Sciatic nerve (tissue), 2 donors: ENCODE measurements at places on chromosomes 2 and 18. TPM values are rescaled to one million over a fixed set of nuclear protein-coding genes. Genes with fewer than 3 reads are reported as not detected.

GRCh38 chr18:13570216-13570615 is 156.1 kb downstream of the FAM210A start:
- no peak for DNase-seq

GRCh38 chr18:10850216-10850615 is 299.2 kb downstream of the PIEZO2 start:
- DNase-seq, result no peak

DNA sequence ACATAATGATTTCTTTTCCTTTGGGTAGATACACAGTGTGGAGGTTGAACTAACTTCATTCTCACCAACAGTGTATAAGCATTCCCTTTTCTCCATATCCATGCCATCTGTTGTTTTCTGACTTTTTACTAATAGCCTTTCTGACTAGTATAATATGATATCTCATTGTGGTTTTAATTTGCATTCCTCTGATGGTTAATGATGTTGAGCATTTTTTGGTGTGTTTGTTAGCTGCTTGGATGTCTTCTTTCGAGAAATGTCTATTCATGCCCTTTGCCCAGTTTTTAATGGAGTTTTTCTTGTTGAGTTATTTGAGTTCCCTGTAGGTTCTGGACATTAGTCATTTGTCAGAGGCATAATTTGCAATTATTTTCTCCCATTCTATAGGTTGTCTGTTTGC is 59.8 kb downstream of the MARCHF4 start:
- DNase-seq, result no peak

DNA sequence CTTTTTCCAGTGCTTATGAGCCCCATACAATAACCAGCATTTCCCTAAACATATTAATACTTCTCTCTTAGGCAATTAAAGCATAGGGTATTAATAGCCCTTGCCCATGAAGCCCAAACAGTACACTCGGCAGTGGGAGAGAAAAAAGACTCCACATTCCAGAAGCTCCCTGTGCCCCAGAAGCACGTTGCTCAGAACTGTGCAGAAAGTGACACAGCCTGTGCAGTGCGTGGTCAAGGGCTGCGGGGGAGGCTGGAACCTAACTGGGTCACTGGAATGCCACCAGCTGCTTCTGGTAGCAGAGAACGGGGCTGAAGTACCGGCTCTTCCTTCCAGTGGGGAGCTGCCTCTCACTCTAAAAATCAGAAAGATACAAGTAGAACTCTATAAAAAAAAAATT is 32.7 kb downstream of the EIPR1 start:
- DNase-seq, result no peak

DNA sequence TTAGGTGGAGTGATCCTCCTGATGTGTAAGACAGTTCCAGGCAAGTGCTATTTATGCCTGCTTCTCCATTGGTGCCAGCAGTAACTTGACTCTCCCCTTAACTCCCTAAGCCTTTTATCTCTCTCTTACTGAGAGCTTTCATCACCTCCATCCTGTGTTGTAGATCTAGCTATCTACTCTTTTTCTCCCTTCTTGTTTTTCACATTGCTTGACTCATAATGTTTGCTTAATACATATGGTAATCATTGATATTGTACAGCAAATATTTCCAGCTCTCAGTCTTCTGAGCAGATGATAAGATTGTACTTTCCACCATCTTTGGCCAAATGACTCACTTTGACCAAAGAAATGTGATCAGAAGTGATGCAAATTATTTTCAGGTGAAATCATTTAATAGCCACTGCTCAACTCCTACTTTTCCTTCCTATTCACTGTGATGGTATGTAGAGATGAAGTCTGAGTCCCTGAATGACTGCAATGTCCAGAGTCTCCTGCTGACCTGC is 165.0 kb downstream of the PLCL1 start:
- DNase-seq, result no peak

- no peak for DNase-seq
These were observed 1705.5 kb upstream of the PIK3C3 start for GRCh38 chr18:40249390-40250080.

GRCh38 chr2:216114714-216115531 is 5.8 kb downstream of the XRCC5 start:
- DNase-seq, result peak; percentile 99

DNA sequence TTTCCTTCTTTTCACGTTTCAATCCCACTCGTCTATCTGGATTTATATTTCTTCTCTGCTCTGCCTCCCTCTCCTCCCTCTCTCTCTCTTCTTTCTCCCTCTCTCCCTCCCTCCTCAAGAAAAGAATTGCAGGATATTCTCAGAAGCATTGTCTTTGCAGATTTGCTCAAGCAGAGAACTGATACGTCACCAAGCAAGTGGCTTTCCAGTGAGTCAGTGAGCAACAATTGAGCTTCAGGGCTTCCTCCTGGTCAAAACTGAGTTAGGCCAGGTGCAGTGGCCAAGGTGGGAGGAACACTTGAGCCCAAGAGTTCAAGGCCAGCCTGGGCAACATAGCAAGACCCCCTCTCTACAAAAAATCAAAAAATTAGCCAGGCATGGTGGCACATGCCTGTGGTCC is 151.1 kb downstream of the SMAD2 start:
- no peak for DNase-seq

- DNase-seq, result no peak
These were observed 186.0 kb upstream of the TNP1 start for GRCh38 chr2:217045700-217046475.

DNA sequence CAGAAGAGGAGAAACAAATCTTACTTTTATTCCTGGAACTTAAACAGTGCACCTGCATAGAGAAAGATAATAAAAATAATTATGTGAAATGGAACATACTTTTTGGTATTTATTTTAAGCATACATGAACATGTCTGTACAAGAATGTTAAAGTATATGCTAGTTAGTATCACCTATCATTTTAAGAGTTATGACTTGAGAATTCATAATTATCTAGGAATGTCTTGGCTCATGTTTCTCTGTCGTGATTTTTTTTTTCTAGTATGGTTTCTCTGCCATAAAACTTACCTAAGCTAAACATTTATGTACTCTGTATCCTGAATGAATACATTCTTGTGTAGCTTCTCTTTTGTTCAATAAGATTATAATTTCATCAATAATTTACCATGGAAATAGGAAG is 4.2 kb downstream of the SERPINB7 start:
- DNase-seq, result no peak

DNA sequence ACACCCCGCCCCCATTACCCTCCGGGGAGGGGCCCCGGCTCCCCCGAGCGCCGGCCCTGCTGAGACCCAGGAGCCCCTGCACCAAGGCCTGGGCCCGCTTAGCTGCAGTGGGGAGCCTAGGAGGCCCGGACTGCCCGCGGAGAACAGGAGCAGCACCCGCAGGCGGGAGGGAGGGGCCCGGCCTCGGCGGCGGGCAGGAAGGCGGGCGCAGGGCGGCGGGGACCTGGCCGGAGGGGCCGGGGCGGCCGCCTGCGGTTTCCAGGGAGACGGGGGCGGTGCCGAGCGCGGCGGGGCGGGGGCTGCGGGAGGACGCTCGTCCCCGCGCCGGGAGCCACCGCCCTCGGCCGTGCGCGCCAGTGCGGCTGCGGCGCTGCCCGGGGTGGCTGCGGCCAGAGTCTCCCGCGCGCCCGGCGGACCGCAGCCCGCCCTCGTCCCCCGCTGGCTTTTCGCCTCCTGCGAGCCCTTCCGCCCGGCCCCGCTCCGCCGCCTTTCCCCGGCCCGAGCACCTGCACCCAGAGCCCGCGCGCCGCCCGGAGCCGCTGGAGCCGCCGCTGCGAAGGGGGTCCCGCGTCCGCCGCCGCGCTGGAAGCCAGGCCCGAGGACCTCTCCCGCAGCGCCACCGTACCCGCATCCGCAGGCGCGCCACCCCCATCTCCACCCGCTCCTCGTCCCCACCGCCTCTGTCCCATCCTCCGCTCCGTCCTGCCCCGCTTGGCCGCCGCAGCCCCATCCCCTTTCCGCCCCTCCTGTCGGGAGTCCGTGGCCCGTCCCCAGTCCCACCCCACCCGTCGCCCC is 17.2 kb downstream of the GPC1 start:
- peak; percentile 85 for DNase-seq

DNA sequence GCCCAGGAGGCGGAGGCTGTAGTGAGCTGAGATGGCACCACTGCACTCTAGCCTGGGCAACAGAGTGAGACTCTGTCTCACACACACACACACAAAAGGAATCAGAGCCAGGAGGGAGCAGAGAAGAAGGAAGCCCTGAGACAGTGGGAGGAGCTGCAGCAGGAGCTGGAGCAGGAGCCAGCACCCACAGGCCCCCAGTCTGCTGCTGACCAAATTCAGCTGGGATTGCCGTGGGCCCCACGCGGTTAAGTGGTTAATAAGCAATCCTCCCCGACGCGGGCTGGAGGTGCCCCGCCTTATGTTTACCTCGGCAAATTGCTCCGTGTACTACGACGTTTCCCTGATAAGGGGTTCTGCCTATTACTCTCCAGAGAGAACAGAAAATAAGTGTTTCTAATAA is 265.3 kb downstream of the TWIST2 start:
- no peak for DNase-seq

DNA sequence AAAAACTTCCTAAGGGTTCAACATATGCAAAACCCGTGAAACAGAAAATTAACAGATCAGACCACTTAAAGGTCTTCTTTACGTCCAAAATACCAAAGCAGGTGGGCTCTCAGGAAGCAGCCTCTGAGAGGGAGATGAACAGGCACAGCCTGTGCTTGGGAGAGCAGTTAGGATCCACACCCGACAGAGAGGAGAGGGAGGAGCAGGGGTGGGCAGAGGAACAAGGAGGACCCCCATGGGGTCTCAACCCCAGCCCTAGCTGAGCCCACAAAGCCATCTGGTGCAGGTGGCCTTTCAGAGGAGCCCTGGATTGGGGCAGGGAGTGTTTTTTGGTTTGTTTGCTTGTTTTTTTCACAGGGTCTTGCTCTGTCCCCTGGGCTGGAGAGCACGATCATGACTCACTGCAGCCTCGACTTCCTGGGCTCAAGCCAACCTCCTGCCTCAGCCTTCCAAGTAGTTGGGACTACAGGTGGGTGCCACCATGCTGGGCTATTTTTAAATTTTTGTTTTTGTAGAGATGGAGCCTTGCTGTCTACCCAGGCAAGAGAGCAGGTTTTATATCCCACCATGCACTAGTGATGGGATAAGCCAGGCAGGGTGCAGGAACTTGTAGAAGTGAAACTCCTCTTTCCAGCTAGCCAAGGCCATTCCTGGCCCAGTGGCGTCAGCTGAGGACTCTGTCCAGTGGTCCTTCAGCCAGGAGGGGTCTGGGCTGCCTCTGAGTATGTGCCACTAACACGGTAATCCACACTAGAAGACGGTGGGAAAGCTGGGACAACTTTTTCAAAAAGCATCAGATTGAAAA is 154.1 kb upstream of the HDAC4 start:
- no peak for DNase-seq

GRCh38 chr2:42124011-42124785 is 45.0 kb upstream of the EML4 start:
- DNase-seq, result no peak

DNA sequence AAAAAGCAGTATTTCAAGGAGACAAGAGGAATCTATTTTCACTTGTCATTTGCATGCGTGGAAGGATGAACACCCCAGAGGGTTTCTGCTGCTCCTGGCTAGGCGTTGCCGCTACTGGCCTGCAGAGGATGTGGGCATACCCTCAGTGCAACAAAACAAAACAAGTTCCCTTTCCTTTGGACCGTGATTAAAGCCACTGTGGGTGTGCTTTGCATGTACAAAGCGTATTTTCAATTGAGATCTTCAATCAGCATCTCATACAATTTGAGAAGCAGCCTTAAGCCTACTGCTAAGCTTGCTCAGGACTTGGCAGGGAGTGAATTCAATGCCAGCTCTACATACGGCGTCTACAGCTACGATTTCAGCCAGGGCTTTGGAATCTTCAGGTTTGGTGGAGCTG is 298.4 kb downstream of the LPIN1 start:
- DNase-seq, result no peak

DNA sequence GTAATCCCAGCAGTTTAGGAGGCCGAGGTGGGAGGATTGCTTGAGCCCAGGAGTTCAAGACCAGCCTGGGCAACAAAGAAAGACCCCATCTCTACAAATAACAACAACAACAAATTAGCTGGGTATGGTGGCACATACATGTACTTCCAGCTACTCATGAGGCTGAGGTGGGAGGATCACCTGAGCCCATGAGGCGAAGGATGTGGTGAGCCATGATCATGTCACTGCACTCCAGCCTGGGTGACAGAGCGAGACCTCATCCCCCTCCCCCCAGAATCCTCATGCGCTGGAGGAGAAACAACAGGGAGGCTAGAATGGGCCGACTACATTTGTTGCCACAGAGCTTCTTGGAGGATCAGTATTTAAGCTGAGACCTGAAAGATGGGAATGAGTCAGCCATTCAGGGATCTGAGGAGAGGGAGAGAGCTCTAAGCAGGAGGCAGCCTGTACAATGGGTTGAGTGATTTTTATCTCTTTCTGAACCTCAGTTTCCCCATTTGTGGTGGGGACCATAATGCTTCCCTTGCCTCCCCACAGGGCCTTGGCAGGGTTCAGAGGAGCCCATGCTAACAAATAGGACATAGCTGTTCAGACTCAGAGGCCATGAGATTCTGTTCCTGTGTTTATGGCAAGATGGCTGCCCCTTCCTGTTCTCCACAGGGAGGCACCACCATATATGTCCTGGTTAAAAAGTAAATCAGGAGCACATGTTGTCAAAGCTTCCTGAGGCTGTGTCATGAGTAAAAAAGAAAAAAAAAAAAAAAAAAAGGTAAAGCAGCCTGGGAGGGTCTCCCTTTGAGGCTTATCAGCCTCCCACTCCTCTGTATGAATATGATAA is 131.4 kb upstream of the HAAO start:
- no peak for DNase-seq

GRCh38 chr2:221705185-221705877 is 133.2 kb upstream of the EPHA4 start:
- no peak for DNase-seq

The AKAIN1 gene
- total RNA-seq, result not detected

The APLF gene
- 14.4 TPM for total RNA-seq

The TFCP2L1 gene
- 0.27 TPM for total RNA-seq

The SPATS2L gene
- 82.3 TPM for total RNA-seq

The FAM237A gene
- total RNA-seq, result not detected

The MARCO gene
- 22.0 TPM for total RNA-seq

The CCDC150 gene
- total RNA-seq, result 5.8 TPM

The MALL gene
- 24.1 TPM for total RNA-seq

The PDCL3 gene
- total RNA-seq, result 17.0 TPM

The MAL gene
- total RNA-seq, result 241 TPM

The QPCT gene
- total RNA-seq, result 4.8 TPM

The DNAH7 gene
- total RNA-seq, result 2.5 TPM

The PECR gene
- 15.1 TPM for total RNA-seq
